Esophagus muscularis mucosa (tissue), 4 donors: ENCODE measurements at places on chromosomes 16 and 17. TPM values are rescaled to one million over a fixed set of nuclear protein-coding genes. Genes with fewer than 3 reads are reported as not detected.

Gene NT5C3B
- total RNA-seq: 95.6 TPM

GRCh38 chr16:56506941-56507340, 12.9 kb downstream of the BBS2 start:
- peaks cover 62% of the 10 kb centered on the region for H3K36me3 ChIP-seq
- H3K27ac ChIP-seq: no peak overlapping the region
- H3K4me1 ChIP-seq: no peaks in the 10 kb centered on the region

Gene GCGR
- total RNA-seq: not detected

- no peak overlapping the region for H3K4me3 ChIP-seq
- DNase-seq: no peak
- no peaks in the 10 kb centered on the region for H3K4me1 ChIP-seq
These were observed 507.3 kb upstream of the CDH8 start for GRCh38 chr16:62543516-62543915.

- no peak overlapping the region for H3K27ac ChIP-seq
- H3K36me3 ChIP-seq: no peaks in the 10 kb centered on the region
- no peak overlapping the region for H3K4me3 ChIP-seq
- no peaks in the 10 kb centered on the region for H3K4me1 ChIP-seq
- H3K27me3 ChIP-seq: no peaks in the 10 kb centered on the region
These were observed 31.0 kb downstream of the NGFR start for GRCh38 chr17:49525831-49526741.

Gene TAC4
- total RNA-seq: not detected

DNA sequence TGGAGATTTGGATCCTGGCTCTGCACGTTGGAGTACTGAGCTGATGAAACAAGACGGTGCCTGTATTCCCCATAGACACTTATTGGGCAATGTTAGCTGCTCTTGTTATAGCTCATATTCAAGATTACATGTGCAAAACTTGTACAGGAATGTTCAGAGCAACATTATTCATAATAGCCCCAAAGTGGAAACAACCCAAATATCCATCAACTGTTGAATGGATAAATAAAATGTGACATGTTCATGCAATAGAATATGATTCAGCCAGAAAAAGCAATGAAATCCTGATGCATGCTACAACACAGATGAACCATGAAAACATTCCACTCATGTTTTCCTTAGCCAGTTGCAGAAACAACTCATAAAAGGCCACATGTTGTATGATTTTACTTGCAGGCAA, 5.7 kb upstream of the SDR42E1 start:
- H3K27me3 ChIP-seq: no peaks in the 10 kb centered on the region
- no peaks in the 10 kb centered on the region for H3K36me3 ChIP-seq
- DNase-seq: no peak
- peaks cover 4% of the 10 kb centered on the region for H3K4me1 ChIP-seq
- H3K4me3 ChIP-seq: no peak overlapping the region
